ENCODE measurements at places on chromosomes 3 and 15.
A peak's percentile ranks its signal among the peaks of the same experiment; 100 is the strongest.

DNA sequence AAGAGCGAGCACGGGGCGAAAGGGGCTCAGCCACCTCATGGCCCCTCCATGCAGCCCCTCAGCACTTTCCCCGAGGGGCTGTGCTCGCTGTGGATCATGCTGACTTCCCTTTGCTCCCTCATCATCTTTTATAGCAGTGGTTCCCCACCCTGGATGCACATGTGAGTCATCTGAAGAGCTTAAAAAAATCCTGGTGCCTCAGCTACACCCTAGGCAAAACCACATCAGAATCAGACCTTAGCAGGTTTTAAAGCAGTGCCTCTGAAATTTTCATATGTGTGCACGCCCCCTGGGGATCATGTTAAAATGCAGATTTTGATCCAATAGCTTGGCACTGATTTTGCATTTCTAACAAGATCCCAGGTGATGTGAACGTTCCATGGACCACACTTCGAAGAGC, 50.9 kb downstream of the FEM1B start:
- DNase-seq = no peak

GRCh38 chr15:53133255-53133850, 343.2 kb upstream of the ONECUT1 start:
- no peak for DNase-seq

- DNase-seq = no peak
Measured at GRCh38 chr3:10408680-10409079, 87.8 kb upstream of the SEC13 start.

GRCh38 chr3:184011937-184012889, 5.5 kb downstream of the ABCC5 start:
- no peak for DNase-seq

DNA sequence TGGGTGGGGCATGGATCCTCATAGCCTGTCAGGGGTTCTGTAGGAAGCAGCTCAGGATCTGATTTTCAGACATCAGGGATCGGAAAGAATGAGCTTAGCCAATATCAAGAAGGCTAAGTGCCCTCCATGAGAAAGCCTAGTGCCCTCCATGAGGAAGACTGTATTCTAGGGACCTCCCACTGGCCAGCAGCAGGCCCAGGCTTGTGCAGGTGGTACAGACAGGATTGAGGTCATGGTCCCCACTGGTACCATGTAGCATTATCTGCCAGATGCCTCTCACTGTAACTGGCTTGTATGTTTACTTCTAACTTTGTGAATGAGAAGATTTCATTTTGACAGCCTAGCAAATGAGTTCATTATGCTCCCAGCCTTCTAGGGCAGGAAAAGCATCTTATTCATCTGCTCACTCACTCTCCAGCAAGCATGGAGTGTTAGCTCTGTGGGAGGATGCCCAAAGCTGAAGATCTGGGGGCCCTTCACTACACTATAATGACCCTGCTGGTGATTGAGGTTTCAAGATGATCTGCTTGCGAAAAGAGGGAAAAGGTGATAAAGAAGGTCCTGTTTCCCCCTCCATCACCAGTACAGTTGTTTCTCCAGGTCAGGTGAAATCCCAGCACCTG, 7.5 kb downstream of the EPHB1 start:
- no peak for DNase-seq

DNA sequence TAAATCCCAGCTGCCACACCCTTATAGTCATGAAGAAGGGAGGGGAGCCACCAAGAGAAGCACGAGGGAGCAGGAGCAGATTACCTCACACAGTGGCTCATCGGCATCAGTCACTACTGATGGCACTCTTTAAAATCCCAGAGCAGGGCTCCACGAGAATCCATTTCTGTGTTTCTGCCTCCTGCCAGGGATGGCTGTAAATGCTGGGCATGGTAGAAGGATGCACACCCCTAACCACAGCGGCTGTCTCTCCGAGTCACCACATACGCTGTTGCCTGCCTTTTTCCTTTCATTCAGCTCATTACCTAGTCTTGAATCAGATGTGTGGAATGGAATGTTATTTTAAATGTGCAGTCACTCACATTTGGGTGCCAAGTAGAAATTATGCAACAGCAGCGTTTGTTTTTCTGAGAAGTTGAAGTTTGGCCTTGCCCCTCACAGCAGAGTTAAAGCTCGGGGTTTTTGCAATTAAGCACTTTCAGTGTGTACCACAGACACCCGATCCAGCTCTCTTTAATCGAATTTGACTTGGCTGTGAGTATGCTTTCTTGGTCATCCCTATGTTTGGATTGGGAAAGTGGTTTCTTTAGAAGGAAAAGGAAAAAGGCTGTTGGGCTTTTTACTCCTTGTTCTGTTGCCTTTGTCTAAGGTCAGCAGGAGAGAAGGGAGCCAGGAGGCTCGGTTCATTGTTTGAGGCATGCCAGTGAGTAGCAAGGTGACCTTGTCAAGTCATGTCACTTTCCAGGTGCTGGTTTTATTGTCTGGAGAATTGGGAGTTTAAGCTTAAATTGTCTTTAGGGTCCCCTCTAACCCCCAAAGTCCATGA, 284.2 kb upstream of the TPM1 start:
- DNase-seq = no peak

GRCh38 chr3:159619341-159619885, 369.2 kb upstream of the IL12A start:
- DNase-seq = no peak

GRCh38 chr3:12138044-12138443, 20.7 kb downstream of the TIMP4 start:
- DNase-seq = no peak

DNA sequence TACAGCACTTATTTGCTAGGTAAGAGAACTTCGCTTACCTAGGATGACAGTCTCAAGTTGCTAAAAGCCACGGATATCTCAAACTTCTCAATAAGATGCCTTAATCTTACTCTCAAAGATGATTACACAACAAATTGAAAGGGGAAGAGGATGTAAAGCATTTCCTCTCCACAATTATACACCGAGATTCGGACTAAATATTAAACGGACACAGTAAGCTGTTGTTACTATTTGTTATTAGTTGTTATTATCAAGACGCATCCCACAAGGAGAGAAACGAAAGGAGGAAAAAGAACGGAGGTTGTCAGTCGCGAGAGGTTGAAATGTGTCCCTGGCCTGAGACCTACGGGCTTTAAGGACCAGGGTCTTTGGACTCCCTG, 660 bp downstream of the ZNF106 start:
- no peak for DNase-seq

- no peak for DNase-seq
Measured at GRCh38 chr3:43417133-43417532, 130.8 kb downstream of the SNRK start.

GRCh38 chr3:56838448-56838847, 36.7 kb upstream of the ARHGEF3 start:
- no peak for DNase-seq

DNA sequence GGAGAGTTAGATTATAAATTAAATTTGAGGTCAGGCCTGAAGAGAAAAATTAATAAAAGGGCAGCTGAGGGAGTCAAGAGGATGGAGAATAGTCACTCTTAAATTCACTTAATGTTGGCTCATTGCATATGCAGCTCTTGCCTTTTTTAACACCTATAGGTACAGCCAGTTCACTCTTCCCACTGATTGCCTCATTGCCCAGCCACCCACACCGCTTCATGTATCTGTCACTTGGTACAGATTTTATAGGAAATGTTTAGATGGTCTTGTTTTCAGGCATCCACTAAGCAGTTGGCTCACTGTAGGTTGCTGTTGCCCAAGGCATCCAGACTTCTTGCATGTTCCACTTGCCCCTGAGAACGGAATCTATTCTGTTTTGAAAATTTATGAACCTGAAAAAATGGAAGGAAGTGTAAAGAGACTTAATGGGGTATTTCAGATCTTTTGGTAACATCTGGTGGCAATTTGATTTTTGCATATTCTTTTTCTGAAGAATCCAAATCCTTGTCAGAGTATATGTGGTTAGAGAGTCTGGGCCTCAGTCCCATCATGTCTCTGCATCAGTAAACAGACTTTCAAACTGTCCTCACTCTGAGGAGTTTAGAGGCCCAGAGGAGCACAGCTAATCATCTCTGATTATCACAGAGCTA, 151.9 kb downstream of the RBPMS2 start:
- no peak for DNase-seq

GRCh38 chr3:184235381-184236032, 6.1 kb downstream of the VWA5B2 start:
- DNase-seq = peak; percentile 18

- DNase-seq = no peak
Measured at GRCh38 chr3:150930839-150931238, 25.6 kb upstream of the MINDY4B start.

- no peak for DNase-seq
Measured at GRCh38 chr3:126057501-126057819, 26.5 kb downstream of the SLC41A3 start.

- DNase-seq = no peak
Measured at GRCh38 chr3:171602072-171602471, 141.9 kb upstream of the TNIK start.

GRCh38 chr15:45906230-45906629, 271.4 kb downstream of the SQOR start:
- DNase-seq = no peak

Measured in D721Med (cell line).